ENCODE measurements at places on chromosomes 7 and 10.
A peak's percentile ranks its signal among the peaks of the same experiment; 100 is the strongest.

DNA sequence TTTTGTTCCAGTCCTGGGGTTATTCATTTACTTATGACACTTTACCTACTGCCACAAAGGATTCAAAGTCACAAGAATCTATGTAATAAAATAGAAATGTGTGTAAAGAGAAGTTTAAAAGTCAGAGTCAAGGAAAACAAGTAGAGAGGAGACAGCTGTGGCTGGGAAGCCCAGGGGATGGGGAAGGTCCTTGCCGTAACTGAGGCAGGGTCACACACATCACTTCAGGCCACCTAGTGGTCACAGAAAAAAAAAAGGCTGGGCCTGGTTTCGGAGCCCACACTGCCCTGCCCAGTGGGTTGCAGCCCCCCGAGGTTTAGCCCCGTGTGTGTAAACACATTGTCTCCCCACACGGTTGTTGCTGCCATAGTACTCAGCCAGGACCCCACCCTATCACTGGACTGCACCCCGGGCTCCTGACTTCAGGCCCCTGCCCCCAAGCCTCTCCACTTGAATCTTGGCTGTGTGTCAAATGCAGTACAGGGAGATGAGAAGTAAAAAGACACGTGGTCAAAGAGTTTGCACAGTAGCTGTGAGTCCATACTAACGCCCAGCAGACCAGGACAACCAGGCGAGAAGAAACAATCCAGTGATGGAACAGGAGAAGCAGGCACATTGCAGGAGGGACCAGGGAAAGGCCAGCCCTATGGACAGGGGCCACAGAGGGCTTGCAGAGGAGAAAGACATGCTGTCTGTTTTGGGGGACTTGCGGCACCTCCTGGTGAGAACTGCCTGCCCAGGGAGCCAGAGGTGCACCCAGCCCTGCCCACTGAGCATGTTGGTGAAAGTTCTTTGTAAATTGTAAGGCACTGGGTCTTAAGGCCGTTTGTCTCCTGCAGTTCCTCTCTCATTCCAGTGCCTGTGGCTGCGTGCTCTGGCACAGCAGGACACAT lies 91.4 kb upstream of the MACROH2A2 start:
- DNase-seq: no peak

GRCh38 chr7:112185005-112185834 lies 21.0 kb downstream of the DOCK4 start:
- no peak for DNase-seq

DNA sequence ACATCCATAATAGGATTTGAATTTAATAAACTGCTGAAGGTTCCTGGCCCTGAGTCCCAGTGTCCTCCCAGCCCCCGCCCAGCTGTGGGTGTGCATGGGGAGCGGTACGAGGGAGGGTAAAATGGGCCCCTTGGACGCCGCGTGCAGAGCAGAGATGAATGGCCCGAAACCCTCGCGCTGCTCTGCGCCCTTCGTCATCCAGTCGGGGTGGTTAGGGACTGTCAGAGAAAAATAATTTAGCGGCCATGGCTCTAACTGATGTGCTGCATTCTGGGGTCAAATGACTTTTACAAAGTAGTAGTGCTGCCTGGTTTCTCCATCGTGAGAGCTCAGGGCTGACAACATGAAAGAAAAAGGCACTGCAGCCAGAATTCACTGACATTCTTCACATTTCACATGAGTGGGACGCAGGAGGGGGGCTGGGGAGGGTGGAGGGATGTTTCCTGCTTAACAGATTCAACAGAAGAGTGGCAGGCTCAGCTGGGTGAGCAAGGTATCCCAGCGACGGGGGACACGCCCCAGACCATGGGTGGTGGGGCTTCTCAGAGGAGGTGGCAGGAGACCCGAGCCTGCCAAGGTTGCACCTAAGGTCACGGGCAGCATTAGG lies 304.5 kb downstream of the WDR37 start:
- DNase-seq: no peak

GRCh38 chr7:105285118-105285874 lies 103.4 kb downstream of the SRPK2 start:
- DNase-seq: no peak

DNA sequence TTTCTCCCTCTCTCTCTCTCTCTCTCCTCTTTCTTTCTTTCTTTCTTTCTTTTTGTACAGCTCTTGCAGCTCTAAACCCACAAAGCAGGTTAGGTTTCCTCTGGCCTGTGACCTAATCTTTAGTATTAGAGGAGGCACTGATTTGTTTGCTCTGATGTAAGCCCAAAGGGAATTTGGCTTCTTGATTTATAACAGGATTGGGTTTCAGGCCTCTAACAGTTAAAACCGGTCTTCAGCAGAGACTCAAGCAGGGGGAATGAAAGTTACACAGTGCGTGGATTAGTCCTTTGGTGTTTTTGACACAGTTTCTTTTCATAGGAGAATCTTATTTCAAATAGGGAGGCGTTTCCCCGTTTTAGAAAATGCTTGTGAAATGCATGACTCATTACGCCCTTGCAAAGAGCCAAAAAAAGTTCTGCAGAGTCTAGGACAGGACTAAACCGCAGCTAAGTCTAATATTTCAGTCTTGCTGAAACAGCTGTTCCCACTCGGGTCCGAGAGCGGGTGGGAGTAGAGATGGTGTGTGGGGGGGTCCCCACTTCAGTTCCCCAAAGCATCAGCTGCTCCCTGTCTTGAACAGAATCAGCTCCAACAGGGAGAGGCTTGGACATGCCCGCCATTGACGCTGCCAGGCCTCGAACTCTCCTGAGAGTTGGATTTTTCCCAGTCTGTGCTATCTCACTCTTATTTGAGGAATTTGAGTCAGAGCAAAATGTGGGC lies 296.5 kb upstream of the PITRM1 start:
- DNase-seq: peak; percentile 63

DNA sequence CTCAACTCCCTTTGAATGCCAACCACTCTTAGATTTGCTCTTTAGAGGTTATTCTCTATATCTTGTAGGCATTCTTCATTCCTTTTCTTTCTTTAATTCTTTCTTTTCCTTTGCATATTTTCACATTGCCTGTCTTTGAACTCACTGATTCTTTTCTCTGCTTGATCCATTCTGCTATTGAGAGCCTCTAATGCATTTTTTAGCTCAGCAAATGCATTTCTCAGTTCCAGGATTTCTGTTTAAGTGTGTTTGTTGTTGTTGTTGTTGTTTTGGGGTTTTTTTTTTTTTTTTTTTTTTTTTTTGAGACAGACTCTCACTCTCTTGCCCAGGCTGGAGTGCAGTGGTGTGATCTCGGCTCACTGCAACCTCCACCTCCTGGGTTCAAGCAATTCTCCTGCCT lies 71.6 kb downstream of the FBXL13 start:
- DNase-seq: no peak

DNA sequence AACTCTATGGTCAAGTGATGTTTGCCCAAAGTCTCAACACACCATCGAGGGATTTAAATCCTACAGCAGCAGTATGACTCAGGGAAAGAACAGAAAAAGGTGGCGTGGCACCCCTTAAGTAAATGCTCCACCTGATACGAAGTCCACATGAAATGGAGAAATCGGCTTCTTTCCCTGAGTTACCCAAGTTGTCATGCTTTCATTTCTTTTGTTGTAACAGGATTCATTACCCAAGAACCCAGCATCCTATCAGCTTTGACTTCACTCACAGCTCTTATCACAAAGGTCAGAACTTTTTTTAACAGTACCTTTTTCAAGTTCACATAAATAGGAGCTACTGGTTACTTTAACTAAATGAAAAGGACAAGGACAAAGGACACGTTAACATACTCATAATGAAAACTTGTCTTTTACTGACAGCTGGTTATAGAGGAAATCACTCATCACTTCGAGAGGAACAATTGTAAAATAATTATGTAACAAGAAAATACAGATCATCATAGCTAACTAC lies 219.8 kb upstream of the FRMD4A start:
- DNase-seq: no peak

DNA sequence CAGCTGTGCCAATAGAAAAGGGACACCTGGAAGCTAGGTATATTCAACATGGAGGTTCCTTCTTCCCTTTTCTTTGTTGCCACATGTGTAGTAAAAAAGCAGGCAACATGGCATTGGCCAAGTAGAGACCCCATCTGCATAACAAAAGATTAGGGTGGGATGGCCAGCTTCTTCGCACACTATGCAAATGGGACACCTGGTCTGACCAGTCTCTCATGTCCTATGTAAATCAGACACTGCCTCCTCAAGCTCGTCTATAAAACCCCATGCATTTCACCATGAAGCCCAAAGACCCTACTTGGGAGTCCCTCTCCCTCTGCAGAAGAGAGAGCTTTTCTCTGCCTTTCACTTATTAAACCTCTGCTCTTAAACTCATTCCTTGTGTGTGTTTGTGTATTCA lies 53.9 kb downstream of the MYL10 start:
- DNase-seq: no peak

- DNase-seq: no peak
Observed at GRCh38 chr10:53135897-53136253, 363.3 kb upstream of the MBL2 start.

- DNase-seq: no peak
Observed at GRCh38 chr7:141884539-141885225, 31.5 kb upstream of the OR9A4 start.

DNA sequence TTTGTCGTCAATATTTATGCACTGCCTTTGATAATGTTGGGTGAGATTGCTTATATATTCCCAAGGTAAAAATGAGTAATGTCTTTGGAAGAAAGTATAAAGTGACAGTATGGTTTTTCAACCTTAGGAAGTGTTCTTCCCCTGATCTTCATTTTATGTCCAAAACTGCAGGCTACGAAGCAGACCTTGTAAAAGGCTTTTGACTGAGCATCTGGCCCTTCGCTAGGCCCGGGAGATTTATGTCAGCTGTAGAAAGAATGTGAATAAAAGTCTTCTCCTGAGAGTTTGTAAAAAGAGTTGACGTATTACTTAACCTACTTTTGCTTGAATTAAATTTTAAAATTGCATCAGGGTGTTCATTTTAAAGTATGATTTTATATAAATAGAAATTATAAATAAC lies 116.8 kb downstream of the CPED1 start:
- DNase-seq: no peak

GRCh38 chr7:89839329-89839728 lies 314.9 kb upstream of the STEAP1 start:
- DNase-seq: no peak

GRCh38 chr7:107958764-107959526 lies 44.0 kb downstream of the LAMB1 start:
- DNase-seq: no peak

DNA sequence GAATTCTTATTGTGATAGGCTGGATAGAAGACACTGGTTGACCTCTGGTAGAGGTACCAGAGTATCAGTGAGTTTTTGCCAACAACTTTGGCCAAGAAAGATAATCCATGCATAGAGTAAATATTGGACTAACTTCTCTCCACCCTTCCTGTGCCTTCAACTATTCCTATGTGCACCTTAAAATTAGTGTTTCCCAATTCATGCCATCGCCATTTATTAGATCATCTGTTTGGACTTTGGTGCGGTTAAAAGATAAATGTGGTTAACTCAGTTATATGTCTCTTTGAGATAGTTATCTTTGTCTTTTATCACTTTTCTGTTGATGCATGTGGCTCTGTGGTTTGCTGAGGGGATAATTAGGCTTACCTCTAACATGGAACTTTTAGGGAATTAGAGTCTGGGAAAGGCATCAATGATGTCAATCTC lies 4.6 kb downstream of the PAPSS2 start:
- DNase-seq: no peak

DNA sequence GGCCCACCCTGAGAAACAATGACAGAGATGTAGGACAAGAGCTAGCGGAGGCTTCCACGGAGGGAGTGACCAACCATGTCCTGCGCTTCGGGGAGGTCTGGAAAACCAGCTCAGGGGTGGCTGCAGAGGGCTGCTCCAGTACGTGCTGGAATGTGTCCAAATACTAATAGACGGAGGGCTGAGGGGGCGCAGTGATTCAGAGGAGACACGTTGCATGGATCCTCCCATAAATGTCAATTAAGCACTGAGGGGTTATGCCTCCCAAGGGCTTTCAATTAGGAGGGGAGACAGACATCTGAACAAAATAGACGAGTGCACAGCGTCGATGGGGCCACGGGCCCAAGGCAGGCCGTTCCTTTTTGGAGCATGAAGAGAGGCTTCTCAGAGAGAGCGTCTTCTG lies 51.0 kb upstream of the NPS start:
- no peak for DNase-seq

DNA sequence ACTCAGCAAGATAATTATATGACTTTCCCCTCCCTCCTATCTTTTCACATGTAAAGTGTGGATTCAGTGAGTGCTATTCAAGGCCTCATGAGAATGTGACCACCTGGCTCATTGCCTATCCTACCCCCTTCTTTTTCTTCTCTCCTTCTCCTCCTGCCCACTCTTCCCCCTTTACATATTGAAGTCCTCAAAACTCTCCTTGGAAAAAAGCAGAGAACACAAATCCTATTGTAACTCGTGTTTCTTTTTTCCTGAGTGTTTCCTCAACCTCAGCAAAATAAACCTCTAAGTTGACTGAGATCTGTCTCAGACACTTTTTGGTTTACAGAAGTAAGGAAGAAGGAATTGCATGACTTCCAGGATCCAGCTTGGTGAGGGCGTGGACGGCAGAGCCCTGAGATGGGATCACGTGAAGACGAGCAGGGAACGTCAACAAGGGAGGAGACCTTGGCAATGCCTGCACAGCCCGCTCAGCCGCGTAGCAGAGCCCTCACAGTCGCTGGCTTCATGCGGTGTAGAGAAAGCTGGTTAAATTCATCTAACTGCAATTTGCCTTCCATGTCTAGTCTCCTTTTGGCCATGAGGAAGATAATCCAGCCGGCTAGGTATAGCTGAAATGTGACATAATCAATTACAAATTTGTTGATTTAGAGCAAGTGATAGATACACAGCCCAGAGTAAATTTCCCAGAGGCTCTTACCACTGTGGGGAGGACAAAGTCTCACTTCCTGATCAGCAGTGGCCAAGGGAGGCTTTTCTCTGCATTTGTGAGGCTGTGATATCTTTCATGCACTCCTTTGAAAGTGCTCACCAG lies 75.7 kb downstream of the LYZL2 start:
- peak; percentile 78 for DNase-seq

- DNase-seq: no peak
Observed at GRCh38 chr7:89332026-89332425, 536.5 kb upstream of the TEX47 start.

GRCh38 chr10:91756286-91756685 lies 41.9 kb upstream of the TNKS2 start:
- DNase-seq: no peak

GRCh38 chr10:86775056-86775869 lies 18.8 kb downstream of the BMPR1A start:
- no peak for DNase-seq

DNA sequence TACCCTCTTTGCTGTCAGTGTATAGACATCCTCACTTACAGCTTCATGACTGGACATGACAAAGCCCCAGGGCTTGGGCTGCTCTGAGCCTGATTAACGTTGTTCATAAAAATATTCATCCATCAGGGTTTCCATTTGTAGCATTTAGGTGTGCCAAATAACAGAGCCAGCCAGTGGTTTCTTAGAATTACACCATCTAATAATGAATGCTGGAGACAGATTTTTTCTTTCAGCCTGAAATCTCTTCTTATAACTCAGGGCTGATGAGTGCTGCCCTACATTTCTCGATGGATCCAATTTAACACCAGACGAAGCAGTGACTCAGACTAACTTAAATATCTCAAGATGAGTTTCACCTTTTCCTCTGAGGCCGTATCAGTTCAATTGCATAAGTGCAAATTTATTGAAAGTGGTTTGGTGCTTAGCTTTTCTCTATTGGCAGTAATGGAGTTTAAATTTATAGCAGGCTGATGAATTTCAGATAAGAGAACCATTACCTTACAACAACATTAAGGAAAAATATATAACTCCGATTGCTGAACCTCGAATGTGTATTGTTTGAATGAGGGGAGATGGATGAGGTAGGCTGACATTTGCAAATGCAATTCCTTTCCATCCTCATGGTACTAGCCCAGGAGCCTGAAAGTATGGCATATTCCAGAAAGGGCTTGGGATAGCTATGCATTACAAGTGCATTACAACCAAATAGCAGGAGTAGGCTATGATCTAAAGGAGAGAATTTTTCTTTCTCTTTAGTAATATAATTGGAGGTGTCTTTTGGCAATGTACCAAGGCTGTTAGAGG lies 900.6 kb downstream of the KCNMA1 start:
- DNase-seq: no peak
